ENCODE measurements at places on chromosomes 7 and 10.

GRCh38 chr10:96501985-96502384, 11.7 kb downstream of the TLL2 start:
- DNase-seq = no peak

GRCh38 chr10:6009150-6009549, 31.8 kb upstream of the IL15RA start:
- peak; percentile 32 for DNase-seq

DNA sequence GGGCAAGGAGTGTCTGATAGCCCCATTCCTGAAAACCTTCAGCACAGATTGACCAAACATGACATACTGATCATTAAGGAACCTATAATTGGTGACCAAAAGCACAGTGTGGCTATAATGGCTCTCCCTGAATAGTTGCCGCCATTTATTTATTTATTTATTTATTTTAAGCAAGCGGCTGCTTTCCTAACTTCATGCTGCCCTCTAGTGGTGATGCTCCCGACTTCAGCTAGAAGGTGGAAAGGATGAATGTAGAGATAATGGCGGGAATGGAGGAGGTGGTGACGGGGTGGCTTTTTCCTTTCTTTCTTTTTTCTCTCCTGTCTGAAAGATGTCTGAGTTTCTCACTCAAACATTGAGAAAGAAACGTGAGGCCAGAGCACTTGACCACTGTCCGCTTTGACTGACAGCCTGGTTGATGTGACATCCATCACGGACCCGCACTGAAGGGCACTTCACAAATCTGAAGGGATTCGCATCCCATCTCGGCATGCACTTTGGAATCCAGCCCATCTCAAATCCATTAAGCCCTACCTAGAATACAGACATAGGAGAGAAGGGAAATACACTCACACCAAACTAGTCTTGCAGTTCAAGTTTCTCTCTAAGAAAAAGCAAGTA, 1090.1 kb downstream of the KCNMA1 start:
- DNase-seq = peak; percentile 59

- no peak for DNase-seq
Measured at GRCh38 chr7:117076426-117076943, 123.2 kb downstream of the ST7 start.

- no peak for DNase-seq
Measured at GRCh38 chr10:92420546-92421275, 129.7 kb downstream of the MARCHF5 start.

GRCh38 chr7:4015996-4016395, 666.1 kb upstream of the FOXK1 start:
- no peak for DNase-seq

DNA sequence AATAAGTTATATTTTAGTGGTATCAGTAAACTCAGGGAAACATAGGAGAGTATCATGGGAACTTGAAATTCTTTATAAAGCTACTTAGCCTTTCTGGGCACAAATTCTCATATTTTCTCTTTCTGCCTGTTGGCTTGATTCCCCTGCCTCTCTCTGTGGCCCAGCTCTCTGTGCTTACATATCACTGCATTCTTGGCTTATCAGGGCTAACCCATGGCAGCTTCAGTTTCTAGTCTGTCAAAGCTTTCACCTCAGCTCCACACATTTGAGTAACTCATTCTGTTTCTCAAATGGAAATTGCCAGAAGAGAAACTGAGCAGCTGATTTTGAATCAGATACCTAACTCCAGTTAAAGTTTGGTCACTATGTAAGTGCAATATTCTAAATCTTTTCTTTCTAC, 713.1 kb downstream of the DNAJB9 start:
- no peak for DNase-seq

DNA sequence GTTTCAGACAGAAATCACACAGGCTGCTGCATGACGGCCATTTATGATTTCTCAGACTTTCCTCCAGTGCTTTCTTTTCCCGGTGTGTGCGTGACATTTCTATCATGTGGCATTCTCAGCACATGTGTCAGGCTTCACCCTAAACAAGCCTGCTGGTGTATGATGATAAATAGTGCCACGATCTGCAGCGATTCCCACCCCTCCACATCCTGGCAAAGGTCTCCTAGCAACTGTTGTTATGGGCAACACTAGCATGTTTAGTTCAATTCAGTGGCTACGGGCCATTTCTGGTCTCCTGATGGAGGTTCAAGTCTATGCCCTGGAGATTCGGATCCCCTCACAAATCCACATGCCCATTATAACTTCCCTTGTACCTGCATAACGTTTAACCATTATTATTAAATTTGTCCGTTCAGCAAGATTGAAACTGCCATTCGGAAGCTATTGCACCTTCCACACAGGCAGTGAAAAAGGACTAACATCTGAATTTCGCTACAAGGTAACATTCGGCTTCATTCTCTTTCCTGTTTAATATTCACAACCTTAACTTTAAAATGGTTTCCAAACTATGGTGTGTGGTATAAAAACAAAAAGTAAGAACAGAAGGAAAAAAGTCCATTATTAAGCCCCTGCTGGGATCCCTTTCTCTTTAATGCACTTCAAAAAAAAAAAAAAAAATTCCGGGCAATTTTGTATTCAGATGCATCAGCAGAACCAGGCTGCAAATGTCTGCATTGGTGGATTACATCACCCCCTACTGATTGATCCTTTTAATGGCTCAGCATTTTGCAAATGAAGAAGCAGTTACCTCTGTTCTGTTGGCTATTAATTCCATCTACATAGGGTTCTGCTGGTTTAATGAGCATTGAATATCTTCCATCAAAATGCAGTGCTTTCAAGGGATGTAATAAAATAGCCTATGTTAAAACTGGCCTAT, 90.2 kb downstream of the FRMD4A start:
- no peak for DNase-seq

GRCh38 chr10:33859319-33860022, 525.0 kb upstream of the NRP1 start:
- DNase-seq = no peak

DNA sequence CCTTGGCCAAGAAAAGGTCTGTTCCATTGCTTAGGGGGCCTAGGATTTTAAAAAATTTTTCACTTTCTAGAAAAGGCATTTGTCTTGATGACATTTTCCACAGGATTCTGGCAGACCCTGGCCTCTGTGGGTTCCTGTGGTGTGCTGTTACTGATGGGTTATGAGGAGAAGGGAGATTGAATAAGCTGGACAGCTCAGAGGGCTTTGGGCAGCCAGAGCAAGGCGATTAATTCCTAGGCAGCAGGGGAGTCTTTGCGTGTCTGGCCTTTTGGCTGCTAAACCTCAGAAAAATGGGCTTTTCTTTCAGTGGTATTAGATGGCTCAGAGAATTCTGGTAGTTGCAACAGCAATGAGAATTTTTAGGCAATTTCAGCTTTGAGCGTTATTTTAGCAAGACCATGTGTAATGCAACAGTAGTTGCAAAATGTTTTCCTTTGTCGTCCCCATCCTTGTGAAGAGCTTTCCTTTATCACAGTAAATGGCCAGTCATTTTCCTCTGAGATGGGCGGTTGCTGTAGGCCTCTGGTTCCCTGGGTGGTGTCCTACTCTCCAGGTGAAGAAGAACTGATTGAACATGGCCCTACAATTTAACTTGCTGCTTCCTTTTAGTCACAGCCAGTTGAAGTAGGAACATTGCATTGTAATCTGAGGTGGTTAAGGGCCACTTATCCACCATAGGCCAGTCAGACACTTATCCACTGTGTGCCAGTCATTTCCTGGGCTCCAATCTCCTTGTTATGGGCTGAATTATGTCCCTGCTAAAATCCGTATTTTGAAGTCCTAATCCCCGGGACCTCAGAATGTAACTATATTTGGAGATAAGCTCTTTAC, 43.2 kb downstream of the SH2D4B start:
- DNase-seq = no peak

DNA sequence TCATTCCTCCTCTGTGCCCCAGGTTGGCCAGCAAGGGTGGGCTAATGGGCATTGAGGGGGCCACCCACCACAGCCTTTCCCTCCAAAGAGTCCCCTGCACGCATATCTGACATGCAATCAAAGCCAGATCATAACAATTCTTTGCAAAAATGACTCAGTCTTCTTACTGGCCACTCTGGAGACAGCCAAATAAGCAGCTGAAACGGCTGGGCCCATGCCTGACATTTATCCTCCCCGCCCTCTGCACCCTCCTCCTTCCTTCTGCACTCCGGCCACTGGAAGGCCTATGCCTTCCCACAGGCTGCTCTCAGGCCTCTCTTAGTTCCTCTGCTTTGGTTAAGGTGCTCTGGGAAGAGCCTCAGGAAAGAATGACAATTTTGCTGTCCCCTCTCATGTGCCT, 29.2 kb upstream of the NPFFR1 start:
- DNase-seq = no peak

- peak; percentile 16 for DNase-seq
Measured at GRCh38 chr10:35236739-35237138, 99.6 kb upstream of the CCNY start.

- no peak for DNase-seq
Measured at GRCh38 chr10:79136236-79137005, 67.7 kb downstream of the ZMIZ1 start.

Data from AG04450 (cell line).